ENCODE measurements at places on chromosomes 2 and 18.

DNA sequence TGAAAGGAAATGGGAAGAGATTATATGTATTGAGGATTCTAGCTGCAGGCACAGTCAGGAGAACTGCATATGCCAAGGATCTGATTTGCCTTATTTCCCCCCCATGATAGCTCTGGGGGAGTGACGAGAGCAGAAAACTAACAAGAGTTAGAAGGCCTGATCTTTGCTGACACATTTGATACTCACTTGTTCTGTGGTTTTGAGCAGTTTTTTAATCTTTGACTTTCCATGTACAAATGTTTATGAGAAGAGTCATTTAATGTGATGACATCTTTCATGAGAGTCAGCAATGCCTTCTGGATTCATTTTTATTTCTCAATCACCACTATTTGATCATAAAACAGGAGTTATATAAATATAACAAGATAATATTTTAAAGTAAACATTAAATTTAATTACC, 12.7 kb upstream of the SERPINB7 start:
- H3K27ac ChIP-seq, result no peak overlapping the region
- no peaks in the 10 kb centered on the region for H3K4me1 ChIP-seq
- H3K4me3 ChIP-seq, result no peak overlapping the region

- H3K4me1 ChIP-seq, result no peaks in the 10 kb centered on the region
- H3K27ac ChIP-seq, result no peak overlapping the region
- H3K27me3 ChIP-seq, result peaks cover 2% of the 10 kb centered on the region
- no peaks in the 10 kb centered on the region for H3K36me3 ChIP-seq
- H3K4me3 ChIP-seq, result no peak overlapping the region
Measured at GRCh38 chr2:209323738-209324137, 100.1 kb upstream of the MAP2 start.

DNA sequence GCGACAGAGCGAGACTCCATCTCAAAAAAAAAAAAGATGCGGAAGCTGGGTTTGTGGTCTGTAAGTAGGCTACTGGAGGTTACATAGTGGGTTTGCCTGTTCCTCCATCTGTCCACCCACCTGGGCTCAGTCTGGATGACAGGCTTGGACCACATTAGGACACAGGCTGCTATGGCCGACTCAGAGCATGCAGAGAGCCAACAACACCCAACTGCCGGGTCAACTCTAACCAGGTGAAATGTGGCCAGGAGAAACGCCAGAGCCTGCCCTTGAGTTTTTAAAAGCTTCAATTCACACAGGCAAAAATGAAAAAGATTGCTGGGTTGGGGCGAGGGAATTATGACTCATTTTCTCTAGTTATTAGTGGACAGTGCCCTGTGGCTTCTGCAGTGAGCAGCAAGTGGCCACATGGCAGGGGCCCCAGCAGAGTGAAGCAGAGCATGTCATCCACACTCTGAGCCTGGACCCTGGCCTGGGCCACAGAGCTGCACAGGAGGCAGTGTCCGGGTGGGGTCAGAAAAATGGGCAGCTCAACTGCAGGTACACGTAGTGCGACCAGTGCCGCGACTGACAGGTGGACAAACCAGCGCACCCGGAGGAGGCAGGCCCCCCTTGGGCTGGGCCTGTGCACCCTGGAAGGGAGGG, 67.4 kb downstream of the BIN1 start:
- H3K4me1 ChIP-seq, result peaks cover 3% of the 10 kb centered on the region
- H3K27me3 ChIP-seq, result no peaks in the 10 kb centered on the region
- no peaks in the 10 kb centered on the region for H3K36me3 ChIP-seq
- H3K4me3 ChIP-seq, result no peak overlapping the region

DNA sequence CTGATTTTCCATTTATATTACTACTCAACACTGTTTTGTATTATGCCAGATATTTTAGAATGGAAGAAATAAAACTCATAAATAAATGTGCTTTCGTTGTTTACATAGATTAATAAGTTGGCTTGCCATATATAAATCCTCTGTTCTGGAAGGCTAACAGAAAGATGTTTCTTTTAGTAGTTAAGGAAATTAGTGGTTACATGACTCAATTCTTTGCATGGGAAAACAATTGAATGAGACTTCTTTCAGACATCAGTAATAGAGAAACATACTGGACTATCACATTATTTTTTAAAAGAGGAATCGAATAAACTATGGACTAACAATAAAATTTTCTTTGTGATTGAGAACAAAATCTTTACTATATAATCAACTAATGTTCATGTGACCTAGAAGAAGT, 336.5 kb downstream of the KCNS3 start:
- H3K27me3 ChIP-seq, result no peaks in the 10 kb centered on the region
- H3K4me3 ChIP-seq, result no peak overlapping the region
- H3K36me3 ChIP-seq, result no peaks in the 10 kb centered on the region
- H3K4me1 ChIP-seq, result no peaks in the 10 kb centered on the region
- no peak overlapping the region for H3K27ac ChIP-seq

- no peaks in the 10 kb centered on the region for H3K36me3 ChIP-seq
- H3K4me3 ChIP-seq, result no peak overlapping the region
- H3K27ac ChIP-seq, result no peak overlapping the region
- no peaks in the 10 kb centered on the region for H3K4me1 ChIP-seq
- DNase-seq, result no peak
- H3K27me3 ChIP-seq, result peaks cover 14% of the 10 kb centered on the region
Measured at GRCh38 chr2:70922235-70923234, 13.2 kb upstream of the ATP6V1B1 start.

GRCh38 chr2:147398996-147399395, 445.8 kb upstream of the ACVR2A start:
- H3K27ac ChIP-seq, result no peak overlapping the region
- no peak for DNase-seq
- no peaks in the 10 kb centered on the region for H3K27me3 ChIP-seq
- H3K4me3 ChIP-seq, result no peak overlapping the region
- no peaks in the 10 kb centered on the region for H3K4me1 ChIP-seq

Measured in activated naive CD8-positive, alpha-beta T cell treated with anti-CD3 and anti-CD28 coated beads, Interleukin-2, amount 50 U/mL, for 24 hours (primary cell).